Stimulated activated CD8-positive, alpha-beta memory T cell treated with anti-CD3 and anti-CD28 coated beads, Interleukin-4, amount 100 ng/mL, for 1 hour (primary cell): ENCODE measurements at places on chromosomes 3 and 15.

- DNase-seq: no peak
Measured at GRCh38 chr3:176755552-176755951, 441.7 kb downstream of the TBL1XR1 start.

GRCh38 chr3:171190668-171191067 is 164.1 kb upstream of the SLC2A2 start:
- no peak for DNase-seq

DNA sequence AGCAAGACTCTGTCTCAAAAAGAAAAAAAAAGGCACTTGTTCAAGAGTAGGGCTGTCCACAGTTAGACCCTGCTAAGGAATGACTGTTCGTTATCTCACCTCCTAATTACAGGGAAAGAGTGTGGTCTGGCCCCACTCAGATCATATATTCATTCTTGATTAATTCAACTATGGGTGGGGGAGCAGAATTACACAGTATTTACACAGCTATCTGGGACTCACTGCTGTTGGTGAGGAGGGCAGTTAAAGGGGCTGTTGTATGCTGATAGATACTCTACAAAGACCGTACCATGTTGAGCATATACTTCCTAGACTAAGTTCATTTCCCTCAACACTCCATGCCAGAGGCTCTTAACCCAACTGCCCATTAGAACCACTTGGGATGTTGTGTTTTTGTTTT is 3.8 kb upstream of the ZNF620 start:
- DNase-seq: no peak

GRCh38 chr15:92283813-92284212 is 109.9 kb upstream of the ST8SIA2 start:
- no peak for DNase-seq

- no peak for DNase-seq
Measured at GRCh38 chr3:138332472-138333073, 2.9 kb upstream of the NME9 start.

DNA sequence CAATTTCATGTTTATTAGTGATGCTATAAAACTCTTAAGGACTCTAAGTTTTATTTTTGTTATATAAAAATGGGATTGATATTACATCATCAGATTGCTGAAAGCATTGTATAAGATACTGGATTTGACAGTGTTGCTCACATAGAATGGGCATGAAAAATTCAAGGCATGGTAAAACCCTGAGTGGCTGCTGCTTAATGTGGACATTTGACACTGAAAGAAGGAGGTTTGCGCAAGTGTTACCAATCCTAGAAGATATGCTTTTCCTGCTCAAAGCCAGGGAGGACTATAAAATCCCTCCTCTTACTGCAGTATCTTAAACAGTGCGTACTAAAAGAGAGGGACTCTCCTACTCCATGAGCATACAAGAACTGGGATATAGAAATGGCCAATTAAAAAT is 65.8 kb upstream of the PTX3 start:
- DNase-seq: no peak

DNA sequence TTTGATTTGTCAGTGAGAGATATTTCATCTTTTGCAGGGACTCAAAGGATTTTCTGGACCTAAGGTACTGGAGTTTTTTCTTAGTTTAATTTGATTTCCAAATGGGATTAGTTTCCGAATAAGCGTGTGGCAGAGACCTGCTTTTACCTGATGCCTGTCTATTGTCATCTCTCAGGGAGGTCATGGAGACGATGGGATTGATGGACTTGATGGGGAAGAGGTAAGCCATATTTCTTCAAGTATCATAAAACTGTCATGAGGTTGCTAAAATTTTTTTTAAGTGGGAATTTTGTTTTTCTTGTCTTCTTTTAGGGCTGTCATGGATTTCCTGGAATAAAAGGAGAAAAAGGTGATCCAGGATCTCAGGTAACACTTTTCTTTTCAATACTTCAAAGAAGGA is 60.5 kb downstream of the COL6A5 start:
- no peak for DNase-seq

GRCh38 chr3:141236361-141236760 is 4.7 kb downstream of the PXYLP1 start:
- no peak for DNase-seq

- no peak for DNase-seq
Measured at GRCh38 chr3:158659454-158660237, 12.8 kb downstream of the LXN start.

DNA sequence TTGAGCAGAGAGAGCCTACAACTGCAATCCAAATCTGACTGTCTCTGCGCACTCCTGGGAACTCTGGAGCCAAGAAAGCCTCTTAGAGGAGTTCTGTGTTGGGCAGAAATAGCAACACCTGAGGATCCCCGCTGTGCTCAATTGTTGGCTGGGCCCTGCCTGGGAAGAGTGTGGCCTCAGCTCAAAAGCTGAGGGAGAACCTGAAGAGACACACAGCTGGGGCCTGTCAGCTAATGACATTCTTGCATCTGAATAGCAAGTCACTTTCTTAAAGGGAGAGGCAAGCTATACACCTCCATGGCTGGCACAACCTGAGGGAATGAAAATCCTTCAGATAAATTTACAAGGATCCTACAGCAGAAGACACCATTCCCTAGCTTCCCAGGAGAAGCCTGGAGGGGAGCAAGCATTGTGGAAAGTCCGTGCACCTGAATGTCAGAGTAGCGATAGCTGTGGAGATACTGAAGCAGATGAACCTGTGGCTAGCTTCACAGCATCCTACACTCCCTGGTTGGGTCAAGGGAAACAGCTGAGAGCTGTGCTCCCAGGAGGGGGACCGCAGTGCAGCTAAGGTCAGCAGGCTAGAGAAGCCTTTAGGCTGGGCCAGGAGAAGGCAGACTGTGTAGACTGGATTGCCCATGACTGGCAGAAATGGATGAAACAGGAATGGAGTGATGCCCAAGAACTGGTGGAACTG is 159.9 kb upstream of the PFN2 start:
- DNase-seq: no peak

- no peak for DNase-seq
Measured at GRCh38 chr3:122602011-122602710, 24.7 kb downstream of the PARP15 start.

DNA sequence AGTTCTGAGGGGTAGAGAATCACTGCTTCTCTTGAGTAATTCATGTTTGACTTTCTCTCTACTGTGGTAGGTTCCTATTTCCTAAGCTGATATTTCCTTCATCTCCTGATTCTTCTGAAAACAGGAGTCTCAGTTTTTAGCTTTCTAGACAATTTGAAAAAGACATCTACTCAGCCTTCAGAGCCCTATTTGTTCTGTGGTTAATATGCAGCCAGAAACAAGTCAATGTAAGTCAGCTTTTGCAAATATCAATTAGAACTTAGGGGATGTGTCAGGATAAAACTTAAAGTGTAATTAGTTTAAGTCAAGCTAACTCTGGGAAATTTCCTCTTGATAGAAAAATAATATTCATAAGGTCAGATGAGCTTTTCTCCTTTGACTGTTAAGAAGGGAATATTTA is 21.7 kb upstream of the HACD2 start:
- DNase-seq: no peak

DNA sequence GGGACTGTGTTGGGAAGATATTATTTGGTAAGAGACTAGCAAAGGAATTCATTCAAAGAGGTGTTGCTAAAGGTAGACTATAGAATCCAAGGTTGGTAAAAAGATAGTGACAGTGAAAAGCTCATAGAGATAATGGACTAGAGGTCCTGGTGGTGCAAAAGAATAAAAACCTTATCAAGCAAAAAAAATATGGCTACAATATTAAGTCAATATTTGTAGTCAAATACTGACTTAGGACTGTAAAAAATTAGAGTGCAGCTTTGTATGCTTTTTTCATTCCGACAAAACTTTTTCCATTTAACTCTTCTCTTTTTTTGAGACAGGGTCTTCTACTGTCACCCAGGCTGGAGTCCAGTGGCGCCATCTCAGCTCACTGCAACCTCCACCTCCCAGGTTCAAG is 444.0 kb upstream of the AGTR1 start:
- DNase-seq: no peak

GRCh38 chr15:95266451-95267061 is 1035.2 kb downstream of the MCTP2 start:
- DNase-seq: no peak

DNA sequence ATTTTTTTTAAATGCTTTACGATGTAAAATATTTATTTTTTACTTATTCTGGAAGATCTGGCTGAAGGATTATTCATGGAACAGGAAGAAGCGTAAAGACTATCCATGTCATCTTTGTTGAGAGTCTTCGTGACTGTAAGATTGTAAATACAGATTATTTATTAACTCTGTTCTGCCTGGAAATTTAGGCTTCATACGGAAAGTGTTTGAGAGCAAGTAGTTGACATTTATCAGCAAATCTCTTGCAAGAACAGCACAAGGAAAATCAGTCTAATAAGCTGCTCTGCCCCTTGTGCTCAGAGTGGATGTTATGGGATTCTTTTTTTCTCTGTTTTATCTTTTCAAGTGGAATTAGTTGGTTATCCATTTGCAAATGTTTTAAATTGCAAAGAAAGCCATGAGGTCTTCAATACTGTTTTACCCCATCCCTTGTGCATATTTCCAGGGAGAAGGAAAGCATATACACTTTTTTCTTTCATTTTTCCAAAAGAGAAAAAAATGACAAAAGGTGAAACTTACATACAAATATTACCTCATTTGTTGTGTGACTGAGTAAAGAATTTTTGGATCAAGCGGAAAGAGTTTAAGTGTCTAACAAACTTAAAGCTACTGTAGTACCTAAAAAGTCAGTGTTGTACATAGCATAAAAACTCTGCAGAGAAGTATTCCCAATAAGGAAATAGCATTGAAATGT is 15.6 kb downstream of the THBS1 start:
- no peak for DNase-seq

DNA sequence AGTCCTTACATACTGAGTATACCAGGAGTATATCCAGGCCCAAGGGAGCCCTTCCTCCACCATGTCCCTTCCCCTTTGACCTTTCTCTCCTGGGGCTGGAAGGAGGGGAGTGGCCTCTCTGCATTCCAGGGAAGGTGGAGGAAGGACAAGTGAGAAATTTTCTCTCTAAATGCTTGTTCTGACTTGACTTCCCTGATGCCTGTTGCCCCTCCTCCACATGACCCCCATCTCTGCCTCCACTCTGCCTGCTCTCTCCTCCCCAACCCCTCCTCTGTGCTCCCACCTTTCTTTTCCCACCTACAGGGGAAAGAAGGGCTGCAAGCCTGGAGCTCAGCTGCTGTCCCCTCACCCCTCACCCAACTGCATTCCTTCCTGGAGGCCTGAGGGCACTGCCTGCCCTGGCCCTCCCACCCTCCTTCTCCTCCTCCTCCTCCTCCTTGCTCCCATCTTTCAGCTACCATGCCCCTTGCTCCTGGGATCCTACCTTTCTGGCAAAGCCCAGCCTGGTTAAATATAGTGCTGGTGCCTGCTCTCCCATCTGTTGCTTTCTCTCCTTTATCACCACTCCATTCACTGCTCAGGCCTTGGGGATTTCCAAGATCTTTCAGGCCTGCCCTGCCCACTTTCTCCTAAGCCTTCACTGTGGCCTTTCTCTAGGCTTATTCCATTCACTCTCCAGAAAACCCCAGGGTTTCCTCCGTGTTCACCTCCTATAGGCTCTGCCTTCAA is 8.5 kb upstream of the DAG1 start:
- DNase-seq: no peak
